Stimulated activated CD8-positive, alpha-beta memory T cell treated with anti-CD3 and anti-CD28 coated beads, Interleukin-4, amount 100 ng/mL, for 1 hour (primary cell): ENCODE measurements at places on chromosomes 2 and 18.

DNA sequence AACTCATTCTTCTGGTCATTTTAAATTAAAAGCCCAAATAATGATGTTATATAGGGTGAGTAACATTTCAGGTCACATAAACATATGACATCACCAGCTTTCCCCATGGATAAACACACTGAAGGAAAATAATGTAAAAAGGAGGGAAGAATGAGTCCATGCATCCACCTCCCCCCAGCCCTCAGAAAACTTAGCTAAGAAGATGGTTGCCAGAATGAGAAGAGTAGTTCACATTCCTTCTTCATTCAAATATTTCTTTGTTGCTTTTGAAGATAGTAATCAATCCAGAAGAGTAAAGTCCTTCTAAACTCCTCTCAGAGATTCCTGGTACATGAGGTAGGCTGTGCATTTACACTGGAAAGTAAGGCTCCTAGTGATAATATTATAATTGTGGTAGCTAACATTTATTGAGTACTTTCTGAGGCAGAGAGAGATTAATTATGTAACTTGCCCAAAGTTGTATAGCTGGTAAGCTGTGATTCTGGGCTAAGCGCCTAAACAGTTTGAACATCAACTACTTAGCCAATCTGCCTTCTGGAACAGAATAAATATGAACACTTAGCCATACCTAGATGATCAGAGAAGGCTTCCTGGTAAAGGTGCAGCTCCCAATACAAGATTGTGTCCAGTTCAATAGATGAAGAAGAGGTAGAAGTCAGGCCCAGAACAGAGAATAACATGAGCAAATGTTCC is 256.7 kb upstream of the FN1 start:
- DNase-seq: no peak

DNA sequence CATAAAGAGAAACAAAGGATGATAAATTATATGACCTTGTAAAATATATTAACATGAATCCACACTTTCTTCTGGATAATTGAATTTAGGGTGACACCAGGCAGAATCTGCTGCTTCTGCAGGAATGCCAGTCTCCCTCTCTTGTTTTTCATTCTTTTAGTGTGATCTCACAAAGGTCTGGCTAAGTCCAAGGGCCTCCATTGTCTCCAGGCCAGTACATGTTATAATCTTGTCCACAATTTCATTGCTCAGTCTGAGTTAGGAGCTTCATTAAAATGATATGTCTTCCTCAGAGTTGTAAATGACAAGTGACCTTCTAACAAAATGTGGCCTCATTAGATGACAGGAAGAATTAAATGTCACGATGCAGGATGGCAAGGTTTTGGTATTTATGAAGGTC is 110.2 kb downstream of the APOB start:
- DNase-seq: no peak

GRCh38 chr2:207157162-207157481 is 8.6 kb downstream of the KLF7 start:
- no peak for DNase-seq

DNA sequence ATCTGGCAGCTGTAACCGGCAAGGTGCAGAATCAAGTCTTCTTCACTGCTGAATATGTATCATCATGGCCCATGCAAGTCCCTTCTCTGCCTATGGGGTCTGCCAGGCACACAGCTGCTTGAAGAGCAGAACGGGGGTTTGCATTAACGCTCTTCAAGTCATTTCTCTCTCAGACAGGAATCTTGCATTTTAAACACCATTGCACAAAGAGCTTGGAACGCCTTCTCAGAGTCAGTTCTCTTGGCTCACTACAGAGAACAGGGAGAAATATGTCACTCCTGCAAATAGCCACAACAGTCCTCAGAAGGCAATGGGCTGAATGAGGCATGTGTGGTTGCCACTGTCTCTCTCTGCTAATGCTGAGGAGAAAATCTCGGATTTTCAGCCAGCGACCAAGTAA is 2173.5 kb upstream of the PIK3C3 start:
- DNase-seq: no peak

DNA sequence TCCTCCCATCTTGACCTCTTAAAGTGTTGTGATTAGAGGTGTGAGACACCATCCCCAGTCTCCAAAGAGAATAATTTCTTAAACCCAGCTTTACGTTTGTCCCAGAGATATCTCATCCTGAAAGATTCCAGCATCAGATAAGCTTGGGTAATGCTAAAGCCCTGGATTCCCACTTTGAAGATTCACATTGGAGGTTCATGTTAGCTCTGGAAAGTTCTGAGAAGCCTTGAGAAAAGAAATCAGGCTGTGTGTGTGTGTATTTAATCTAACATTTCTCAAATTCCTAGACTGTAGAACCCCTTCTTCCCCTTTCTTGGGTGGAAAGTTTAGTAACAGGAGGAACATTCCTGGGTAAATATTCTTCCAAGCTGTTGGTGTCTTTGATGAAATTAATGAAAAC is 18.0 kb downstream of the ZNF532 start:
- DNase-seq: no peak

GRCh38 chr2:620004-620403 is 57.2 kb downstream of the TMEM18 start:
- DNase-seq: no peak

GRCh38 chr2:80852808-80853139 is 548.2 kb upstream of the LRRTM1 start:
- DNase-seq: no peak

DNA sequence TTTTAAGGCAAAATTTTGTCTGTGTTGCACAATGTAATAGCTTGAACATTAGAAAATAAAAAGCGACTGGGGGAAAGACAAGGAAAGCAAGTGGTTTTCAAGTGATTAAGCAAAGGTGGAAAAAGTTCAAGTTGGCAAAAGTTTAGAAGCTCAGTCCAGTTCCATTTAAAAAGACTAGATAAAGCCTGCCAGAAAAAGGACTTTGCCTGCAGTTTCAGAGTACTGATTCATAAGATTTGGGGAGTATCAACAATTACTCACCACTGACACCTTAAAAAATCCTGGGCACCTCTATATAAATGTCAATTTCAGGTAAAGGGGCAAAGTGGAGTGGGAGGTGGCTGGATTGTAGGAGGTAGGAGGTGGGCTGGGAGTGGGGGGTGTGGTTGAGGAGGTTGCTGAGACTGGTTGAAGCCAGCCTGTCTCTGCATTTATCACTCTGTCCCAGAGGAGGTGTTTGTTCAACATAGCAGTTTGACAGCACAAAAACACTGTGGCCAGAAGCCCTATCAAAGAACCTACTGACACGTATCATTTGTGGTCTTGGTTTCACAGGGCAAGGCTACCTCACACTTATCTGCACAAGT is 14.6 kb downstream of the ZEB2 start:
- DNase-seq: no peak

GRCh38 chr18:21300908-21301200 is 58.8 kb downstream of the GREB1L start:
- no peak for DNase-seq

GRCh38 chr2:27085673-27086089 is 891 bp upstream of the KHK start:
- DNase-seq: no peak

- no peak for DNase-seq
These were observed 80.4 kb downstream of the ROCK2 start for GRCh38 chr2:11264007-11264406.
